ENCODE measurements at places on chromosomes 4 and X.

- peak; percentile 3 for DNase-seq
Observed at GRCh38 chr4:14218641-14219040, 591.1 kb upstream of the BOD1L1 start.

DNA sequence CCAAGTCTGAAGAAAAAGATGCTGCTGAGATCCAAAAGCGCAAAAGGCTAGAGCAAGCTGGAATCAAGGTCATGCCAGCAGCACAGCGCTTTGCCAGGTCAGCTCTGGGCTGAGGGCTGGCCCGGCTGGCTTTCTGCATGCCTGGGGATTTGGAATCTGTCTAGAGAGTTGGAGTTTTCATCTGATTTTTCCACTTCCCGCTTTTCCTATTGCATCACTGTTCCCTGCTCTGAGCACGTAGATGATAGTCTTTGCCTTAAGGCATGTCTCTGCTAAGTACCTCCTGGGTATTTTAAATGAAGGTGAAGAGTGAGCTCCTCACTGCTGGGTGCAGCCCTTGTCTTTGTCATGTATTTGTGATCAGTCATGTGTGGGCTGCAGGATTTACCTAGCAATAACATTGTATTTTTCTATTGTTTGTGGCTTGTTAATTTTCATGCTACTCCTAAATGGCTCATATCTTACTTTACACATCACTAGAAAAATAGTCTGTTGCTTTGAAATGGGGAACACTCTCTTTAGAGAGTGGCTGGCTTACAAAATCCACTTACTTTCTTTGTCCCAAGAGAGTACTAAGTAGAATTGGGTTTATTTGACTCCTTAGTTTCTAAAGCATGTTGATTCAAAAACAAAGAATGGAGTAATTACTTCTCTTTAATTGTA is 82.8 kb downstream of the LIMCH1 start:
- DNase-seq, result no peak

DNA sequence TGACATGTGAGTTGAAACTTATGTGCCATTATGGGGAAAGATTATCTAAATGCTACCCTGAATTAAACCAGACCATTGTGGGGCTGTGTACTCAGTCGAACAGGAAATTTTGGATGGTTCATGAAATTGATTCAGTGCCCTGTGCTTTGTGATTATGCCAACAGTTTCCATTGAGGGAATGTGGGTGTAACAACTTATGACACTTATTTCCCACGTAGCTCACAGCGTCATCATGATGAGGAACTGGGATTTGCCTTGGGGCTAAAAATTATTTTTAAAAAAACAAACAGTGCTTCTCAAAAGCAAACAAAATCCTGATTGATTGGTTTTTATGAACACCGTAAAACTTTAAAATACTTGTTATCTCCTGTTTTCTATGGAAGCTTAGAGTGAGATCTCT is 8.3 kb upstream of the CLTRN start:
- no peak for DNase-seq

GRCh38 chr4:96471956-96472867 is 632.3 kb downstream of the PDHA2 start:
- DNase-seq, result no peak

GRCh38 chr4:38119668-38120385 is 159.6 kb downstream of the PTTG2 start:
- no peak for DNase-seq

GRCh38 chrX:87045352-87045751 is 472.2 kb upstream of the KLHL4 start:
- DNase-seq, result no peak

- DNase-seq, result no peak
Observed at GRCh38 chr4:19478791-19479190, 772.9 kb upstream of the SLIT2 start.

GRCh38 chrX:136643243-136643642 is 4.7 kb upstream of the CD40LG start:
- DNase-seq, result no peak

- DNase-seq, result no peak
Observed at GRCh38 chrX:150688911-150689451, 4.2 kb upstream of the MTMR1 start.

GRCh38 chr4:155433636-155434360 is 57.0 kb upstream of the MAP9 start:
- no peak for DNase-seq

- DNase-seq, result no peak
Observed at GRCh38 chr4:42906891-42907759, 14.6 kb downstream of the GRXCR1 start.

DNA sequence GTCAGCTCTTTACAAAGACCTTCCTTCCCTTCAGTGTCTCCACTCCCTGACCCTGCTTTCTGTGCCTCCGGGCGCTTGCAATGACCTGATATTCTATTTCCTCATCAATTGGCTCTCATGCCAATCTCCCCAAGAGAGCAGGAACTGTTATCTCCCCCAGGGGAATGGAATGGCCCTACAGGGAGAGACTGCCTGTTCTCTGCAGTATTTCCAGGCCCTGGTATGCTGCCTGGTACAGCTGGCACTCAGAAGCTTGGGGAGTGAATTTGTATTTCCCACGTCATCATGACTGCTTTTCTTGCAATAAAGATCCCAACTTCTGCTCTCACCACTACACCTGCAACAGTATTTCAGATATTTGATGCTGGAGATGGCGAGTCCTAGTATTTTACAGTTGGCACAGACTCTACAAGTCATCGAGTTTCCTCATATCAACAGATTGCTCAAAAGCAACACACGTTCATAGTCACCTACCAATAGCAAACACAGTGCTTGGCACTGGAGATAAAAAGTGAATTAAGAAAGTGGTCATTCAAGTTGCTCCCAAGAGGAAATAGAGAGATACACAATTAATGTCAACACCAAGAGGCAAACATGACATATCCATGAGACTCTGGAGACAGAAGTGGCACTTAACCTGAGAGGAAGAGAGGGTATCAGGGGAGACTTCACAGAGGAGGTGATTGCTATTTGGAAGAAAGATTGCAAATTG is 90.5 kb upstream of the EGFL6 start:
- DNase-seq, result no peak

DNA sequence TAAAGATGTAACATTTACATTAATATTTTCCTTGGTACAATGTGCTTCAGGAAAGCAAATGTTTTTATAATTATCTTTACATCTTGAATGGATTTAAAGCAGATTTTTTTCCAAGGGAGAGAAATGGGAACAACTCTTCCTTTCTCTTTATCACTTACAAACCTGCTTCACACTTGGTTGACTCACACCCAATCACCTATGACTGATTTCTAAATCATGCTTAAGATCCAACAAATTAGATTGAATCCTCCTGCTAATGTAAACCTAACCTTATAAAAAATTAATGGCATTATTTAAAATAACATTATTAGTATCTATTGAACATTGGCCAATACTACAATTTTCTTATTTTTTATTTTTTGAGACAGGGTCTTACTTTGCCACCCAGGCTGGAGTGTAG is 127.1 kb downstream of the INPP4B start:
- no peak for DNase-seq

Measured in NCI-H82 (cell line).